ENCODE measurements at places on chromosomes 12 and 14.

- no peak for DNase-seq
These were observed 71.9 kb downstream of the CRACR2A start for GRCh38 chr12:3680919-3681594.

GRCh38 chr14:73245480-73246325, 8.4 kb downstream of the PAPLN start:
- no peak for DNase-seq

GRCh38 chr12:57552835-57553313, 3.0 kb downstream of the KIF5A start:
- no peak for DNase-seq

DNA sequence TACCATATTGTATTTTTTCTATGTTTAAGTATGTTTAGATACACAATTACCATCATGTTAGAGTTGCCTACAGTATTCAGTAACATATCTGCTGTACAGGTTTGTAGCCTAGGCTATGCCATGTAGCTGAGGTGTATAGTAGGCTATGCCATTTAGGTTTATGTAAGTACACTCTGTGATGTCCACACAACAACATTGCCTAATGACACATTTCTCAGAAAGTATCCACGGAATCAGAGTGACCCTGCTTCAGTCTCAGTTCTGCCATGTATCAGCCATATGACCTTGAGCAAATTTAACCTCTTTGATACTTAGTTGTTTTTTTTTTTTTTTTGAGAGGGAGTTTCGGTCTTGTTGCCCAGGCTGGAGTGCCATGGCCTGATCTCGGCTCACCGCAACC, 12.7 kb downstream of the SUSD6 start:
- DNase-seq, result no peak

- no peak for DNase-seq
These were observed 418.9 kb downstream of the NAV3 start for GRCh38 chr12:78249578-78249977.

GRCh38 chr12:41697161-41697560, 447.5 kb downstream of the GXYLT1 start:
- no peak for DNase-seq

- no peak for DNase-seq
These were observed 176.2 kb downstream of the FBXL14 start for GRCh38 chr12:1418144-1418543.

DNA sequence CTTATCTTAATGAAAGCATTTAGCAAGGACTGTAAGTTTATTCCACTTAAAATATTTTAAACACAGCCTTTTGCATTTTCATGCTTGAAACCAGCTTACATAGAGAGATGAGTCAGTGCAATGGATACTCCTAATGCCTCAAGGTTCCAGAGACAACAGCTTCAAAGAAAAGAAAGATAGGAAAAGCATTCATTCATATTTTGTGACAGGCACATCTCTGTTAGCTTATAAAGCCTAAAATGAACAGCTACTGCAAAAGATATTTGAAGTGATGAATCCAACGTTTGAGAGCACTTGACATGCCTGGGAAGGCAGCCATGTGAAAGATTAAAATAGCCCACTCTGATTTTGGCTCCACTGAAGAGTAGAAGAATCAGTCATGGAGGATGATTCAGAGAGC, 814.5 kb downstream of the RPS29 start:
- DNase-seq, result no peak

- no peak for DNase-seq
These were observed 18.0 kb downstream of the DEPDC4 start for GRCh38 chr12:100248886-100249285.
